Skin of body (tissue), 3 donors: ENCODE measurements at places on chromosomes 5 and 9. TPM values are rescaled to one million over a fixed set of nuclear protein-coding genes. Genes with fewer than 3 reads are reported as not detected.
A peak's percentile ranks its signal among the peaks of the same experiment; 100 is the strongest.

Gene FOXD4L6
- total RNA-seq, result not detected

DNA sequence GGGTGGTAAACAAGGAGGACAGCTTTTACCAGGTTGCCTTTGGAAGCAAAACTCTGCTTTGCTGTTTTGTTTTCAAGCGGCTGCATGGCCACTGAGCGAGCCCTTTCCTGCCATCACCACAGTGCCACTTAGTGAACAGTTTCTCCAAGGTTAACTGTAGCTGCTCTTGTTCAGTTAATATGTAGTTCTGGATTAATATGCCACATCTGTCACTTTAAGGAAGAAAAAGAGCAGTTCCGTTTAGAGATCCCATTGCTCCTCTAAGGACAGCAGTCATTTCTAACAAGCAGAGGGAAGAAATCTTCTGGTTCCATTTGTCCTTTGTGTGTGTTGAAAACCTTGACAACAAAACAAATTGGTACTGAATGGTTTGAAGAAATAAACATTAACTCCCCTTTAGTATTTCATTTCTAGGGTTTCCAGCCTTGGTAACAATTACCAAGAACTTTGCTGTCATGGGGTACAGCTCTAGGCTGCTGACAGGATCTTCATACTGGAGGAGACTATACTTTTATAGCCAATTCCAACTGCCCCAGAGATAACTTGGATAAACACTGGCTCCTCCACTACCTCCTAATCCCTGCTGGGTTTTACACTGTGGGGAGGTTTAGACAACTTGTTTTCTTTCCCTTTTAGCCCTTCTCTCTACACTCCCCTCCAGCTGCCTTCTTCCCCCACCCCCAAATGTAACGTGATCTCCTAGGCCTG lies 10.3 kb upstream of the ABL1 start:
- peak; percentile 84 for DNase-seq

DNA sequence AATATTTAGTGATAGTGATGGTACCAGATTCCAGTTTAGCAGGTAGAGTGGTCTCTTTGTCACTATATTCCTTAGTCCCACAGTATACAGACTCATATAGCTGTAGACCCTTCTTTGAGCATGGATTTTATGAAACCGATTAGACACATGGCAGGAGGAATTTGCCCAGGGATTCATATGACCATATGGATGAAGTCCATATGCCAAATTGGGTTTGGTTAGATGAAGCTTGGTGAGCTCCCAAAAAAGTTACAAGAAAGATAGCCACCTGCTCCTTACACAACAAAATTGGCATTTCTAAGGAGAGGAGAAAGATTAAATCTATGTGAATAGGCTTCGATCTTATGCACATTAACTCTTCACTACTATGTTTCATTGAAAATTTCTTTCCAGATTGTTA lies 211.4 kb downstream of the CWC27 start:
- no peak for DNase-seq

- no peak for DNase-seq
Observed at GRCh38 chr9:113298924-113299770, 4.0 kb downstream of the RNF183 start.

DNA sequence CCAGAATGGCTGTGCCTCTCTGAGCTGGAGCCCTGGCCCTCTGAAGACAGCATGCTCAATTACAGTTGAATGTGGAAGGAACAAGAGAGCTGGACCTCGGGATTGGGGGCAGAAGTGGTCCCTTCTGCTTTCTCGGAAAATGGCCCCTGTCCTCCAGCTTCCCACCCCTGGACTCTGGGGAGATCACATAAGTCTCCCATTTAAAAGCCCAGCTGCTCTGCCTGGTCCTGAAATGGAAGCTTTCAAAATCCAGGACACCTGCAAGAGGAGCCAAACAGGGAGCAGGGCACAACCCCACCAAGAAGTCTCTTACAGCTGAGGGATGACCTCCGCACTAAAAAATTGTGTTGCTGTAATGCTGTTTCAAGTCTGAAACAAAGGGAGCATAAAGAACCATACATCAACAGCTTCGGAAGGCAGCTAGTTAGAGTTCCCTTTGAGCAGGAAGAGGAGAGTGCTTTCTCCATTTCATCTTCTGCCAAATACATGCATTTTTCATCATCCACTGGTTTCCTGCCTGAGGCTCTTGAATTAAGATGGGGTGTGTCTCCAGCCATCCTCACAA lies 48.2 kb downstream of the TGFBI start:
- no peak for DNase-seq
